Activated T-cell treated with anti-CD3 and anti-CD28 coated beads, Interleukin-2, amount 50 U/mL, for 72 hours (primary cell): ENCODE measurements at places on chromosomes 16 and 17. TPM values are rescaled to one million over a fixed set of nuclear protein-coding genes. Genes with fewer than 3 reads are reported as not detected.
A peak's percentile ranks its signal among the peaks of the same experiment; 100 is the strongest.

GRCh38 chr17:82611140-82612058, 36.8 kb downstream of the WDR45B start:
- no peaks in the 10 kb centered on the region for H3K27me3 ChIP-seq
- no peaks in the 10 kb centered on the region for H3K4me1 ChIP-seq
- no peak overlapping the region for H3K4me3 ChIP-seq
- DNase-seq: no peak

Gene WDR45B
- 52.3 TPM for total RNA-seq

GRCh38 chr17:63722403-63722802, 19.2 kb downstream of the STRADA start:
- H3K4me1 ChIP-seq: no peaks in the 10 kb centered on the region
- no peaks in the 10 kb centered on the region for H3K27me3 ChIP-seq
- no peak for DNase-seq
- H3K27ac ChIP-seq: peak overlapping the region; percentile 57
- no peak overlapping the region for H3K4me3 ChIP-seq

GRCh38 chr17:63967953-63968352, 4.8 kb downstream of the SCN4A start:
- peak; percentile 34 for DNase-seq
- peaks cover 23% of the 10 kb centered on the region for H3K4me1 ChIP-seq
- no peaks in the 10 kb centered on the region for H3K36me3 ChIP-seq
- H3K27me3 ChIP-seq: no peaks in the 10 kb centered on the region
- H3K27ac ChIP-seq: no peak overlapping the region
- no peak overlapping the region for H3K4me3 ChIP-seq
